ENCODE measurements at places on chromosomes 12 and 14. TPM values are rescaled to one million over a fixed set of nuclear protein-coding genes. Genes with fewer than 3 reads are reported as not detected.
A peak's percentile ranks its signal among the peaks of the same experiment; 100 is the strongest.

GRCh38 chr12:1216560-1216959 lies 225.5 kb downstream of the ERC1 start:
- DNase-seq = no peak

DNA sequence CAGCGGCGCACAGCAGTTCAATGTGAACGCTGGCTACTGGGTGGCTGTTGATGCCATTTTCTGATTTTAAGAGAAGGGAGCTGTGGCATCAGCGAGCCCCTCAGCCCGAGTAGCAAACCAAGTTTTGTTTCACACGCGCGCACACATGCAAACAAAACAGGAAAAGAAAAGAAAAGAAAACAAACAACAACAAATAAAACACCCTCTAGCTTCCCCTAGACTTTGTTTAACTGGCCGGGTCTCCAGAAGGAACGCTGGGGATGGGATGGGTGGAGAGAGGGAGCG lies 540 bp downstream of the PAX9 start:
- no peak for DNase-seq

GRCh38 chr12:66500841-66501240 lies 178.0 kb downstream of the GRIP1 start:
- peak; percentile 10 for DNase-seq

- DNase-seq = no peak
These were observed 163.5 kb downstream of the DIO2 start for GRCh38 chr14:80047761-80048160.

DNA sequence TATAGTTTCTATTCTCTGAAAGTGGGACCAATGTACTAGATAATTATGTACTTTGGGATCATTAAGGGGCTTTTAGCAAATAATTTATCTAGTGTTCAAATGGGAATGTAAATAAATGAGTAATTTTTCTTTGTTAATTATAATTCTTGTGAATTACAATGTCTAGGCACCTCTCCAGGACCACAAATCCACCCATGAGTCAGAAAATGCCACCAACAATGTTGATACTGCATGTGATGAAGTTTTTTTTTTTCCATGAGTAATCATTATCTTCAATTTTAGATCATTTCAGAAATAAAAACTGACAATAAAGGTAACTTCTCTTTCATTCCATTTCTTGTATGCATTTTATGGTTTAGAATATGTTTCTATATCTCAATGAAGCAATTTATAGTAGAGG lies 470.3 kb downstream of the VRK1 start:
- no peak for DNase-seq

- DNase-seq = no peak
These were observed 5.2 kb upstream of the FOS start for GRCh38 chr14:75273272-75274049.

- DNase-seq = no peak
These were observed 201.0 kb upstream of the DIO3 start for GRCh38 chr14:101360054-101360911.

- DNase-seq = no peak
These were observed 245.7 kb downstream of the FUT8 start for GRCh38 chr14:65658202-65658601.

PLCZ1 gene
- not detected for total RNA-seq

GRCh38 chr12:55757701-55758100 lies 14.8 kb downstream of the GDF11 start:
- no peak for DNase-seq

GRCh38 chr14:36450550-36450949 lies 69.5 kb downstream of the NKX2-1 start:
- DNase-seq = no peak

- DNase-seq = no peak
These were observed 538.2 kb upstream of the TBX3 start for GRCh38 chr12:115222220-115222619.

OTX2 gene
- not detected for total RNA-seq

- no peak for DNase-seq
These were observed 20.2 kb downstream of the TNFAIP2 start for GRCh38 chr14:103143506-103143905.

CCDC197 gene
- not detected for total RNA-seq

FICD gene
- 3.4 TPM for total RNA-seq

DACT1 gene
- 1.4 TPM for total RNA-seq

KIF5A gene
- 1.2 TPM for total RNA-seq

DNA sequence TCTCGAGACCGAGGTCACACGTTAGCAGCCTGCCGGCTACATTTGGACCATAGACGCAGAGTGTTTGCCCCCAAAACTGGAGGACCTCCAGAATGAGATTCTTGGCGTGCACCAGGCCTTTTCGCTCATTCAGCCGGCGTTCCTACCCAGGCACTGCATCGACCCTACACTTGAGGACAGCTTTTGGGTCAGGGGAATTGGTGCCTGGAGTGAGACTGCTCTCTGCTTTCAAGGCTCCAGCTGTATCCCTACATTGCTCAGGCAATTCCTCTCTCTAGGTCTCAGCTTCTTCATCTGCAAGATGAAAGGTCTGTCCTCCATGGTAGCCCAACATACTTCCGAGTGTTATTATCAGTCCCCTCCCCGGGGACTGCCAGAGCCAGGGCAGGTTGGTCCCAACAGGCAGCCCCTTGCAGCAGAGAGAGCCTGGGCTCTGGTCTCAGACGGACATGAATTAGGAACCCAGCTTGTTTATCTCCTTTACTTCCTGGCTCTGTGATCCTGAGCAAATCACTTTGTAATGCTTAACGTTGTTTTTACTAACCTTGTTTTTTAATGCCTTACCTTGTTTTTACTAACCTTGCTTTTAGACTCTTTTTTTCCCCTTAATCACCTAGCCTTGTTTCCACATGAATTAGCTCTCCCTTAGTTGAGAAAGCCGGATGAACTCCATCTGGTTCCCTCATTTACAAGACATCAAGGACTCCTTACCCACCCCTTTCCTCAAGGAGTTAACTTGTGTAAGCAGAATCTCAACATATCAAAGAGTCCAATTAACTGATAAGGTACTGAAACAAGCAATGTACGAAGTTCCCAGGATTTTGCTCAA lies 892 bp downstream of the TCHP start:
- DNase-seq = no peak

DNA sequence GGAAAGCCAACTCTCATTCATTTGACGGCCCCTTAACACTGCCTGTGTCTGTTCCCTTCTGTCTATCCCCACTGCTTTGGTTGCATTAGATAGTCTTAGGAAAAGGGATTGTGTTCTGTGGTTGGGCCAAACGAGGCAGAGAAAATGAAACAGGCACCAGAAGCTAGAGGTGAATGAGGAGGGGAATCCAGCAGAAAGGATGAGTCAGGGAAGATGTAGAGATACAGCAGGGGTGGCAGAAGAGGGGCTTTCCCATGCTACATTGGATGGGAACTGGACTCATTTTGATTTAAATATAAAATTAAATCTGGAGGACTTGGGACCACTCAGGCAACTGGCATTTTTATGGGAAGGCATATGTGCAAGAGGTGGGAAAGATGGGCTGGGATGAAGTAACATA lies 43.3 kb downstream of the OTOGL start:
- DNase-seq = peak; percentile 13

ETFRF1 gene
- 11.0 TPM for total RNA-seq

GRCh38 chr12:53625946-53626701 lies at the start of gene ATF7:
TSS of gene ATF7 (minus strand) at chr12:53626382. CDS start at chr12:53601000, 25,382 bp downstream.
- peak; percentile 98 for DNase-seq

DNA sequence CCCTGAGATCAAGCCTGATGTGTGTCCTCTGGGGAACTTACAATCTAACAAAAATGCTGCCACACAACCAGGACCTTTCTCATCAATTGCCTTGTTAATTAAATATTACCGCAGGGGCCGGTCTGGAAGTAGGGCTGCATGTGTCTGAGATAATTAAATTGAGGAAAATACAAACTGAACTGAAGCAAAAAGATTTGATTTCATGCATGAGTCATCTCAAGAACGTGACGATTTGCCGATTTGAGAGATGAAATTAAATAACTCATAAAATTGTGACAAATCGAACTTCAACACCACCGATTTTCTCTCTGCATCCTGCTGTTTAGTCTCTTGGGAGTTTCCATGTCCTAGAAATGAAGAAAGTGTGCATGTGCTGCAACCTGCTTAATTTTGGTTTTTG lies 94.6 kb upstream of the DAAM1 start:
- no peak for DNase-seq

- DNase-seq = no peak
These were observed 24.9 kb downstream of the RIN3 start for GRCh38 chr14:92538412-92538985.

IL31 gene
- total RNA-seq = not detected

ASCL1 gene
- not detected for total RNA-seq

LPAR5 gene
- 6.6 TPM for total RNA-seq

DNA sequence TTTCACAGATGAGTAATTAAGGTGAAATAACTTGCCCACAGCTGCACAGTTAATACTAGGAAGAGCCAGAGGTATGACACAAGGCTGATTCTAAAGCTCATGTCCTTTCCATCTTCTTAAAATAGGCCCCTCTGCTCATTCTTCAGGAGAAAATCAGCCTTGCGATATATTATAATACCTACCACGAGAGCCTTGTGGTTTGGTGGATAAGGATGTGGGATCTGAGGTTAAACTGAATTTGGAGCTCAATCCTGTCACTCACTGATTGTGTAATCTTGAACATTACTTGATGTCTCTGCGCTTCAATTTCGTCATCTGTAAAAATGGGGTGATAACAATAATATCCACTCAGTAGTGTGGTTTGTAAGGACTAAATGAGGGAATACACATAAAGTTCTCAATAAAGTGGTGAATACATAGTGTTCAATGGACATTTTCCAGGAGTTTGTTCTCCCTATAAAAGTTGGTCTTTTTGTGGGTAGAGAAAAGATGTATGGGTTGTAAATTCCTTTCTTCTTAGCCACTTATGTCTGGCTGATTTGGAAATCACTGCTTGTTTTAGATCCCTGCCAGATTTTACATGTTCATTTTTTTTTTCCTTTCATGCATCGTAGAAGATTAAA lies 25.1 kb upstream of the ATP2B1 start:
- peak; percentile 24 for DNase-seq
